ENCODE measurements at places on chromosomes 3 and 15.
A peak's percentile ranks its signal among the peaks of the same experiment; 100 is the strongest.

- no peak for DNase-seq
Measured at GRCh38 chr3:42876940-42877720, 1.5 kb upstream of the CYP8B1 start.

DNA sequence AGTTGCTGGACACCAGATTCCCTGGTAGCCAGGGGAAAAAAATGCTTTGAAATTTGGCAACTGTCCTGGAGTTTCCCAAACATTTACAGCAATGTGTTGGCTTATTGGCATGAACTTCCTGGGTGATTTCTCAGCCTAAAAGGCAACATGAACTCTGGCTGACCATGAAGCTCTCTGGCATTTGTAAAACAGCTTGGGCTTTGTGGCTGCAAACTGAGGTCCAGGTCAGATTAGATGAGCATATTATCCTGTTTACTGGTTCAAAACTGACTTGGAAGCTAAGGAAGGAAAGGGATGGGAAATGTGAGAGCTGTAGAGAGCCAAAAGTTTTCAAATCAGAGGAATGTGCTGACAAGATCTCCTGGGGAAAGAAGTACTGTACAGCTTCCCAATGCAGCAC, 139.0 kb downstream of the P3H2 start:
- DNase-seq: no peak

DNA sequence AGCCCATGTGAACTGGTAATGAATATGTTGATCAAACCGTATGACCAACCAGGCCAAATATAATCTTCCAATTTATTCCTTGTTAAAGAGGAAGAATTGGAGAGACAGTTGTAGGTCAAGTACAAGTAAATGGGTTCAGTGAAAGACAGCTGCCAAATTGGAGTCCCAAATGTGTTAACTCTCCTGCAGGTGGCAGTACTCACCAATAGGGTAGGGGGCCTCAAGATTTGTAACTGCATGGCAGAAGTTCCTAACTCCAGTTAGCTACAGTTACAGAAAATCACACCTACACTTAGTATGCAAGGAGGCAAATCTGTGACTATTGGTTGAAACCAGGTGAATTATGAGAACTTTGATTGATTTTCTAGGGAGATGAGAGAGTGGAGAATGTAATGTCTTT, 278.0 kb downstream of the ZBBX start:
- DNase-seq: no peak

- DNase-seq: no peak
Measured at GRCh38 chr3:4746241-4746958, 232.8 kb upstream of the BHLHE40 start.

- DNase-seq: no peak
Measured at GRCh38 chr15:77347197-77347596, 72.7 kb downstream of the PEAK1 start.

DNA sequence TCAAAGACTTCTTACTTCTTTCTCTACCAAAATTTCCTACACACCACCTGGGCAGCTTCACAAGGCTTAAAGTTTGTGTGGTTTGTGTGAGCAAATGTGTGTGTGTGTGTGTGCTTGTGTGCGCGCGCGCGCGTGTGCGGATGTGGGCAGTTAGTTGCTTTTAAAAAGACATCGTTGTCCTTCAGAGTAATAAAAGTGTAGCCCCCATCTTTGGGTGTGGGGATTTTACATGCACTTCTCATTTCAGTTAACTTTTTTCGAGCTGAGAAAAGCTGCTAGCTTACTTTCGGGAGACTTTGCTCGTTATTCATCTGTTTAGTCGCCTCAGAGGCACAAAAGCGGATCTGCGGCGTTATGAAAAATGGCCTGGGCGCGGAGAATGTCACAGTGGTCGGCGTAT, 36.0 kb downstream of the ZIC4 start:
- DNase-seq: no peak

GRCh38 chr15:70035719-70036077, 62.0 kb downstream of the TLE3 start:
- DNase-seq: no peak

DNA sequence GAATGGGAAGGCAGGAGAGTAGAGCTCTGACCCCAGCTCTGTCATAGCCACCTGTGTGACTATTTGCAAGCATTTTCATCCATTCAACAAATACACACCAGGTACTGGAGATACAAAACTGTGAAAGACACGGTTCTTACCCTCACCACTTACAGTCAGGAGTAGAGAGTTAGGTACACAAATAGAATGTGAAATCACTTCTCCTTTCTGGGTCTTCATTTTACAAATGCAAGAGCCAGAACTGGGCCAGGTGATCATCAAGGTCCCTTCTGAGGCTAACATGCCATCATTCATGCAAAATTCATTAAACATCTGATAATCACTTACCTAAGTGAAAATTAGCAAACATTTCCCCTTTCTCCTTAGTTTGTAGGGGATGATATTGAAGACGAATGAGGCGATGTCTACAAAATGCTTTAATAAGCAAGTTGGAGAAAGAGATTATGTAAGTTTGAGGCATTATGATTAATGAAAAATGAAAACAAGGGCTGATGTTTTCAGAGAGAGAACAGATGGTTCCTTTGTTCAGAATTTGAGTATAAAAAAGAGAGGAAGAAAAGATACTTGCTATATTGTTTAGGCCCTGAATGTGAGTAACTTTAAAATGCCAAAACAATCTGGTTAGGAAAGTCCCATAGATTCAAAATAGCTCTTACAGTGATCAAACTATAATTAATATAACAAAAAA, 88.6 kb downstream of the LPP start:
- DNase-seq: no peak

GRCh38 chr3:158644345-158644908, at the start of gene GFM1:
TSS of gene GFM1 (plus strand) at chr3:158644527. CDS start at chr3:158644635, 108 bp downstream.
- peak; percentile 90 for DNase-seq

- peak; percentile 66 for DNase-seq
Measured at GRCh38 chr3:56988458-56989168, 71.9 kb upstream of the SPATA12 start.

- no peak for DNase-seq
Measured at GRCh38 chr3:128498127-128498626, 5.2 kb upstream of the GATA2 start.

GRCh38 chr3:161070252-161070930, 34.8 kb downstream of the B3GALNT1 start:
- no peak for DNase-seq

DNA sequence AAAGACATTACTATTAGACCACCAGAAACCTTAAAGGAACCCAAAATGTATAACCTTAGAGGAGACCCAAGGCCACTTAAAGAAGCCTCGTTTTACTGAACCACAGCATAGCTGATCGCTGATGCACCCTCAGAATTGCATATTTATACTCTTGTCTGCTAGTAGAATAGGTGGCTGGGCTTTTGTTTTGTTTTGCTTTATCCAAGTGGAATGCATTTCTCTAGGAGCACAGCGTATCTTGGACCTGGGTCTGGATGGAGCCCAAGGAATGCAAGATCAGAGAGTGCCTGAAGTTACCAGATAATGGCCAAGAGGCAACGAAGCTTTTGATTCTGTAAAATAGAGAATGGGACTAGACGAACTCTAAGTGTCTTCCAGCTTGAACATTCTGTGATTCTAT, 129.2 kb upstream of the COL8A1 start:
- no peak for DNase-seq
